ENCODE measurements at places on chromosomes 7 and 10.

DNA sequence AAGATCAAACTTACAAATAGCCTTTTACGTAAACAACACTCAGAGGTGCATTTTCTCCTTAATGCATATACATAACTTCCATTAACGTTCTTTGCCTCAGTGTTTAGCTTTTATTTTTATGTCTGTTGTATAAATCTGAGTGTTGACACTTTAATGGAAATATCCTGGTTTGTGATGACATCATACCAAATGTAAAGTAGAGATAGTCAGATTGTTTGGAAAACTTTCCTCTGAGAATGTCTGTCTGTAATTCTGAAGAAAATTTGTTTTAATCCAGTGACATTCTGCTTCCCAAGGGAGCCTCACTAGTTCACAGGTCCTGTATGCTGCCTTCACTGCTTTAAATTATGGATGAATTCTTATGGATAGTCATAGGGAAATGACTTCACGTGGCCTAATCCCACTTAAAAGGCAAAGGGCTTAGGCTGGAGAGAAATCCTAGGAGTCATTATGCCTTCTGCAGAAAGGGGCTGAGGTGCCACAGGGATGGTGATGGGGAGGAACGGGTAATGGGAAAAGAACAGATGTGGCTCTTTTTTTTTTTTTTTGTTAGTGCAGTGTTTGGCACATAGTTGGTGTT is 93.2 kb downstream of the DNAJB9 start:
- DNase-seq = no peak

DNA sequence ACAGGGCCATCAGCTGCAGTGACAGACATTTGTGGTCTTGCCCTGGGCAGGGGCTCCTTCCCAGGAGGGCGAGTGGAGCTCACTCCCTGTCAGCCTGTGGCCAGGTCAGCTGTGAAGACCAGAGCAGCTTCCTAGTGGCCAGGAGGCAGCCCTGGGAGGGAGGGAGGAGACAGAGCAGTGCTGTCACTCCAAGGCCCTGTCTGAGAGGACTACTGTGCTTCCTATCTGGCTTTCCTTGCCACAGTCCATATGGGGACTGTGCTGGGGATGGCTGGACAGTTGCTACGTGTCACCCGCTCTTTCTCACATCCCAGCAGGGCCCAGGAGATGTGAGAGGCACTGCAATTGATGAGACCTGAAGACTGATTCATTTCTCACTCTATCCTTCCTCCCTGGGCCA is 15.2 kb upstream of the ADCYAP1R1 start:
- no peak for DNase-seq

GRCh38 chr10:21505711-21506278 is 19.7 kb downstream of the SKIDA1 start:
- no peak for DNase-seq

DNA sequence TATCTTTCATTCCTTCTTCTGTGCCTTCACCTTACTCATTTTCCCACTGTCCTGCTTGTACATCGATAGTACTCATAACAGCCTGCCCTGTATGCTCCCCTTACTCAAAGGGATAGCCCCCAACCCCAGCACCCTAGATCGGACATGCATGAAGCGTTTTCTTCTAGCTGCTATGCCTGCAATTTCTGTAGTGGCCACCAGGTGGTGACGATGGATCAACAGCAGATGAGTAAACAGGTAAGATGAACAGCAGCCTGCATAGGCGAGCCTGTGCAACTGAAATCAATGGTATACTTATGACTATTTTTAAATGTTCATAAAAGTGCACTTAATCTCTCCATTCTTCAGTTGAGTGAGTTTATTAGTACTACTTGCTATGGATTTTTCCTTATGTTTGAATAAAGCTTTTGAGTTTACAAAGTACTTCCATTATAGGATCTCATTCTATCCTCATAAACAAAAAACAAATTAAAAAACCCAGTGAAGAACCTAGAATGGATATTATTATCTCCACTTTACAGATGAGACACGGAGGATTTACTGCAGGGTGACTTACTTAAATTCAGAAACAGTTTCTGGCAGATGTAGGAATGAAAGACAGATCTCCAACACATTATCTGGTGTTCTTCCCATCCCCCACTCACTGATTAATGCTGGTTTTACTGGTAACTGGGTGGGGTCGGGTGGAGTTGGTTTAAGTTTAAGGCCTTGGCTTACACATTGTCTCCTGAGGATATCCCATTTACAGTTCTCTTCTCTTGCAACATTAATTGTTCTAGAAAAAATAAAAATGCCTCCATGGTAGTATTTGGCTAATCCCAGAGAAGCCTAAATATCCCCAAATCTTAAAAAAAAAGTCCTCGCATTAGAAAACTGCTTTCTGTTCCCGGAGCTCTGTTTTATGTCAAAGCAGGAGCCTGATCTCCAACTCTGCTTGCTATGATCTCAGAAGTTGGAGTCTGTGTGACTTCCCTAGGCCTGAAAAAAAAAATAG is 222.1 kb downstream of the GLI3 start:
- DNase-seq = no peak

GRCh38 chr7:134605978-134606923 is 40.4 kb upstream of the BPGM start:
- DNase-seq = peak; percentile 13

GRCh38 chr7:74012842-74013249 is 15.1 kb upstream of the ELN start:
- DNase-seq = no peak

- DNase-seq = no peak
Measured at GRCh38 chr10:113232928-113233511, 283.0 kb downstream of the TCF7L2 start.

GRCh38 chr7:129525225-129525862 is 23.0 kb downstream of the SMKR1 start:
- DNase-seq = no peak

DNA sequence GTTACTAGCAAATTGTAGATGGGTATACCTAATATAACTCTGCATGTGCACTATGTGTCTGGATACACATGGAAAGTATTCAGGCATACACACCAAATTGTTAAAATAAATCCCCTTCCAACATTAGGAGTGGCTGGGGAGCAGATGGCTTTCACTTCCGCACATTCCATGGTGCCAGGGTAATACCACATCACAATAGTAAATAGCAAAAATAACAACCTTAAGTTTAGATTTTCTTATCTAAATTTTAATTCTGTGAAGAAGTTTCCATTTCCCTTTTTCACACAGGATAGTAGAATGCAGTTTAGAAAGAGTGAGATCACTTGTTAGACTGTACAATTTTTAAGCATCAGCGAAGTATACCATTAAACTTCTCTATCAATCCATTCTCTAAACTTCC is 5.8 kb upstream of the ALOX5 start:
- no peak for DNase-seq

- DNase-seq = no peak
Measured at GRCh38 chr7:155997431-155998327, 185.4 kb upstream of the SHH start.

DNA sequence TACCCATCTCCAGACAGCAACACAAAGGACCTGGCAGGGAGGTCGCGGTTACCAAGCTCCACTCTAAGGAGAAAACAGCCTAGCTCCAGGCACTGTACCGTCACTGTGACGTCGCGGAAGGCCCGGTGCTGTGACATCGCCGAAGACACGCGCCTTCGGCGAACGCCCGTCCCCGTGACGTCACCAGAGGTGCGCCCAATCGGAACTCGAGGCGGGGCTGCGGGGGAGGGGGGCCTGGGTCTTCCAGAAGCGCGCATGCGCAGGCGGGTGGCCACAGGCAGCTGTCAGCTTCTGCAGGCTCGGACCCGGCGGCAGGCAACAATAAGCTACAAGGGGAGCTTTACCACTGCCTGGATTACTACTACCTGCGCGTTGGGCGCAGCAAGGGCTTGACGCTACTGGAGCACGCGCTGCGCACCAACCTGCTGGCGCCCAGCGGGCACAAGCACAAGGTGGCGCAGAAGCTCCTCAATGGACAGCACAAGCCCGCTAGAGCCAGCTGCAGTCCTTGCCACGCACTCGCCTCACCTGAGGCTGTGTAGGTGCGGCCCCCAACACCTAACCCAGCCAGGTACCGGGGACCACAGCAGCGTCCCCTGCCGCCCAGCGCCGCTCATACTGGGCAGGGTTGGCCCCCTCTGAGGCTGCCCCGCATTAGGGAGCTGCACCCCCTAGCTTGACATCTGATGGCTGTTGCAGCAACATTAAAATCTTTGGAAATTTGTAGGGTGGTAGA is 208.4 kb downstream of the TPST1 start:
- DNase-seq = peak; percentile 69

GRCh38 chr10:51683031-51683691 is 16.2 kb downstream of the CSTF2T start:
- no peak for DNase-seq
